ENCODE measurements at places on chromosomes 4 and X.

- no peak for DNase-seq
Measured at GRCh38 chrX:2967584-2967983, 38.4 kb upstream of the ARSD start.

GRCh38 chrX:3134316-3134945 is 93.2 kb downstream of the ARSF start:
- DNase-seq: no peak

DNA sequence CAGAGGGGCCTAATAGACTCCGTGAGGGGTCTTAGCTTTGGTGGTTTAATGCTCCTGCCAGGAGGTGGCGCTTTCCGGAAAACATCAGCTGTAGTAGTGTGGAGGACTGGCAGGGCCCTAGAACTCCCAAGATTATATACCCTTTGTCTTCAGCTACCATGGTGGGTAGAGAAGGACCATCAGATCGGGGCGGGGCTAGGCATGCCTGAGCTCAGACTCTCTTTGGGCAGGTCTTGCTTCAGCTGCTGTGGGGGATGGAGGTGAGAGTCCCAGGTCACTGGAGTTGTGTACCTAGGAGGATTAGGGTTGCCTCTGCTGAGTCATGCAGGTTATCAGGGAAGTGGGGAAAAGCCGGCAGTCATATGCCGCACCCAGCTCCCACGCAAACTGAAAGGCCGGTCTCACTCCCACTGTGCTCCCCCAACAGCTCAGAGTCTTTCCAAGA is 63.0 kb upstream of the AGA start:
- no peak for DNase-seq

- DNase-seq: no peak
Measured at GRCh38 chr4:44118971-44119680, 329.5 kb downstream of the KCTD8 start.

DNA sequence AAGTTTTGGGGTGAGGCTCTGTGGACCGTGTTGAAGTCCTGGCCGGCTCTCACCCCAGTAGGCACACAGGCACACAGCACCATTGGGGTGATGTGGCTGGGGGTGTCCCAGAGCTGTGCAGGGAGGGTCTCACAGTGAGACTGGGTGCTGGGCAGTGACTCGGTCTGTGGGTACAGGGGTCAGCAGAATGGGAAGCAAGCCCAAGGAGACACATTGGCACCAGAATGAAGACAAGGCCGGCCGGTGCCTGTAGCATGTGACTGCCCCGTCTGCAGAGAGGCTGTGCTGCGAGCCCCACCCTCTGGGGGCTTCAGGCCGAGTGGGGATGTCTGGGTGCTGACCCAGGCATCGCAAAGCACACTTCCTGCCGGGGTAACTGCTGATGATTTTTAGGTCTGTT is 5.2 kb downstream of the MAEA start:
- DNase-seq: no peak

DNA sequence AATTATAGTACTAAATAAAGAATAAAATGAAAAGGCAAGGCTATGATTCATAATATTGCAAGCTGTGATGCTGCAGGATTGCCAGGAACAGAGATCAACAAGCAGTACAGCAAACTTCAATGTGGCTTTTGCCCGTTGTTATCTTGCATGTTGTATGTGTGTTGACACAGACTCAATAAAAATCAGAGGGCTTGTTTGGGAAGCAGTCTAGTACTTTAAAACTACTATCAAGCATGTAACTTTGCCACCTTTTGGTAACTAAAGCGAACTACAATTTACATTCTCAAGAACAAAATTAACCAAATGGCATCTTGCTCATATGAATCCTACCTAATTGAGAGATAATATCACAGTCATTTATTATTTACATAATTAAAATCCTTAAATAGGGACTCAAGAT is 79.8 kb upstream of the GPM6A start:
- DNase-seq: no peak

- DNase-seq: no peak
Measured at GRCh38 chrX:119062750-119063374, 9.9 kb upstream of the CT47C1 start.

- no peak for DNase-seq
Measured at GRCh38 chr4:24853142-24853541, 57.8 kb downstream of the SOD3 start.

- DNase-seq: no peak
Measured at GRCh38 chr4:142405695-142406498, 440.2 kb downstream of the INPP4B start.

DNA sequence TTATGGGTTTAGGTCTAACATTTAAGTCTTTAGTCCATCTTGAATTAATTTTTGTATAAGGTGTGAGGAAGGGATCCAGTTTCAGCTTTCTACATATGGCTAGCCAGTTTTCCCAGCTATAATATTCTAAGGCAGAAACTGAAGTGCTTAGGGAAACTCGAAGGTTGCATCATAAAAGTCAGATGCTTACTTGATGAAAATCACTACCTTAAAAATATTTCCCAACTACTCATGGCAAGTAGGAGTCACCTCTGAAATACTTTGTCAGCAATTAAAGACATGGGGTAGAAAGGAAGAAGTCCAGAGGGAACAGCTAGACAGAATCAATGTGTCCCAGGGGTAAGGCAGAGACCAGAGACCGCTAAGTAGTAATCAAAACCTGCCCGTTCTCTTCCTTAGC is 6.3 kb upstream of the AP1S2 start:
- DNase-seq: no peak

- no peak for DNase-seq
Measured at GRCh38 chrX:47649271-47649670, 1.1 kb downstream of the ELK1 start.

GRCh38 chr4:115355329-115355728 is 241.9 kb upstream of the NDST4 start:
- no peak for DNase-seq

- DNase-seq: no peak
Measured at GRCh38 chr4:21184788-21185187, 484.5 kb downstream of the PACRGL start.

- no peak for DNase-seq
Measured at GRCh38 chr4:814312-814850, 11.5 kb downstream of the CPLX1 start.

DNA sequence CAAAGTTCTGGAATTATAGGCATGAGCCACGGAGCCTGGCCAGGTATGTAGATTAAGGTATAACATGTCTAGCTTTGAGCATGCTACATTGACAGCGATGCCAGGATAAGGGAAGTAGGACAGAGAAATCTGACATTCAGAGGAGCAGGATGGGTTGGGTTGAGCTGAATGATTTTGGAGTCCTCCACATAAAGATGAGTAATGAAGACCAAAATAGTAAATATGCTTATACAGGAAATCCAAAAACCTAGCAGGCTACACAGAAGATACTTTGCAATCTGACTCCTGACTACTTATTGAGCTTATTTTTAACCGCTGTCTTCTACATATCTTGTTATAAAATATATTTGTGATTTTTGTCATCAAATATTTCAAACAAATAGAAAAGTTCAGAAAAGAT is 69.7 kb downstream of the PDGFC start:
- DNase-seq: no peak

GRCh38 chr4:52554612-52555355 is 104.3 kb downstream of the USP46 start:
- no peak for DNase-seq

- DNase-seq: no peak
Measured at GRCh38 chrX:153725039-153725831, 579 bp downstream of the ABCD1 start.

DNA sequence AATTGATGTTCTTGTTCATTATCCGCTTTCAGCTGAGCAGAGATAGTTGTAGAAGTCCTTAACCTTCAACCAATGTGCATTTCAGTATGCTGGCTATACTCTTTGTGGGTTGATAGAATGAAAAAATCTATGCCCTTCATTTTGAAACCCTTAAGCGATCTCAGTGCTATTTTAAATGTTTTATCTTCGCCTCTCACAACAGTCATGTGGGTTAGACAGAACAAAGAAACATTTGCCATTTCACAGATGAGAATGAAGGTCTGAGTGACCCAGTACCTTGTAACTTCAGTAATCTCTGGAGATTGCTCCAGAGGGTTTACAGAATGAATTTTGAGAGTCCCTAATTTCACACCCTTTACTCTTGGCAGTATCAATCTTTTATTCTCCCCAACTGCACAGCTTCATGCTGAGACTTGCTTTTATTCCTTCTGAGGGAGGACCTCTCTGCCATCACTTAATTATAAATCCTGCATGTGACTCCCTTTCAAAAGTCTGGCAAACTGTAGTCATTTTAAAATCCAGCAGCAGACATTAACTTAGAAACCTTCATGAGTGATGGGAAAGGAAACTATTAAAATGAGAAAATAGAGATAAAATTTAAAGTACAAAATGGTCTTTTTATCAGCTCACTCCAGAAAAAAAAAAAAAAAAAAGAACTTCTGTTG is 921.5 kb downstream of the RAB28 start:
- DNase-seq: no peak

GRCh38 chr4:157664726-157665125 is 444.2 kb downstream of the GRIA2 start:
- DNase-seq: no peak

DNA sequence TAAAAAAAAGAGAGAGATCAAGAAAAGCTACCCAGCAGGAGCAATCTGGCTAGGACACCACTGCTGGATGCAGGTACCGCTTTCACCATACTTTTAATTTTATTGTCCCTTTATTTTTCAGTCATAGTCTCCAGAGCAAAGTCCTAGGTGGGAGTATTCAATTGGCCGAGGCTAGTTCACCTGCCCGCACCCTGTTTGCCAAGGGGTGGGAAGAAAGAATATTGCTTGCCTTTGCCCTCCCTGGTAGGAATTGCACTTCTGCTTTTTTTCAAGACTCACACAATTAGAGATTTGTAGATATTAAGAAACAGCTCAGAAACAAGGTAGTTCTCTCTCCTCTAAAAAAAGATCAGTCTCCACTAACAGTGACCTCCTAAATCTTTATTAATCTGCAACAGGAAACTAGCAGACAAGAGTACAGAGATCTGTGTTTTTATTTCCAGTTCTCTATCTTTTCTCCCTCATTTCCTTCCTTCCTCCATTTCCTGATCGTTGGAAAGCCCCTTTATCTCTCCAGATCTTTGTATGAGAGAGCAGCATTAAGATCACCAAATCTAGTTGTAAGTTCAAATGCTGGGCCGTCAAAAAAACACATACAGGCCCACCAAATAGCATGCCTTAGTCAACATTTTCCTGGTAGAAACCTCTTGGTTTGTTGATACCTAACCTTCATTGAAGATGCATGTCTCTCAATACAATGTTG is 9.4 kb upstream of the RPGR start:
- no peak for DNase-seq

DNA sequence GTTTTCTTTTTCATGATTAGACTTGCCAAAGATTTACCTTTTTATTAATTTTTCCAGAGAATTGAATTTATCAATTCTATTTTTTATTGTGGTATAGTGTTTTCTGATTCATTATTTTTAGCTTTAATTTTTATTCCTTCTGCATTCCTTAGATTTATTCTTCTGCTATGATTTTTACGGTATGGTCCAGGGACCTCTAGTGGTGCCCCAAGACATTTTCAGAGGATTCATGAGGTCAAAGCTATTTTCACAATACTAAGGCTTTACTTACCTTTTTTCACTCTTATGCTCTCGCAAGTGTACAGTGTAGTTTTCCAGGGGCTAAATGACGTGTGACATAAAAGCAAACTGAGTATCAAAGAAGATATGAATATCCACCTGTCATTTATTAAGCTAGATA is 8.0 kb downstream of the RADX start:
- no peak for DNase-seq

GRCh38 chrX:111199505-111199904 is 70.8 kb downstream of the CAPN6 start:
- DNase-seq: no peak

- DNase-seq: no peak
Measured at GRCh38 chr4:165635951-165636350, 237.1 kb upstream of the TLL1 start.

DNA sequence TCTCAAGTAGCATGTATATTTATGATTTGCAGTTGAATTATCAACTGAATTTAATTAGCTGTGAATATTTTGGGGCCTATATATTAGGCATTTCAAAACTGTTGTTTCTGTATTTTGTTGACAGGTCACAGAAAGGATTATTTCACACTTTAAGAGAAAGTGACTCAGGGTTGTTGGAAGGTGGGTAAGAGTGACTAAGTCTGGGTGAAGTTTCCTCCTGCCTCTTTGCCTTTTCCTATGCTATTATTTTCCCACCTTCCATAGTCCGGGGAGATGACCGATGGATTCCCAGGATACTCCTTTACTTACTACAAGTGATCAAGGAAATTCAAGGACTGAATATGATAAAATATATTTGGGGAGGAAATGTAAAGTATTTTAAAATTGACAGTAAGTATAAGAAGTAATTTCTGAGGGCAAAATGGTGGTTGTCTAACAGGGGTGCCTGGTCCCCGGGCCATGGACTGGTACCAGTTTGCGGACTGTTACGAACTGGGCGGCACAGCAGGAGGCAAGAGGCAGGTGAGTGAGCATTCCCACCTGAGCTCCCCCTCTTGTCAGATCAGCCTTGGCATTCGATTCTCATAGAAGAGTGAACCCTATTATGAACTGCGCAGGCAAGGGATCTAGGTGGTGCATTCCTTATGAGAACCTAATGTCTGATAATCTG is 175.5 kb upstream of the GPRIN3 start:
- no peak for DNase-seq

DNA sequence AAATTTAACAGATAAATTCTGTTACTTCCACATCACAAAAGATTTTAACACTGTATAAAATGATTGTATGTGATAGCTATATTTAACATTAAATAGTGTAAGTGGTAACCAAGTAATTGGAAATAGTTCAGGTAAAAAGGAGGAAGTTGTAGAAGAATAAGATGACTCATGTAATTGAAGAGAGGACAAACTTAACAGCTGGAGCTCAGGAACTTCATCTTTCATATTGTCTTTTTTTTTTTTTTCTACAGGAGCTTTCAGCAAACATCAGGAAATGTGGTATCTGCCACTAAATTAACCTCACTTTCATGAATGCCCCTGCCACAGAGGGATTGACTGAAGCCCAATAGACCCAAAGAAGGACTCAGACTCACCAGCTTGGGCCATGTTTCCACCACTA is 188.4 kb upstream of the VEGFC start:
- no peak for DNase-seq

GRCh38 chr4:39998659-39999345 is 21.1 kb upstream of the PDS5A start:
- no peak for DNase-seq

GRCh38 chr4:16864199-16864598 is 34.2 kb downstream of the LDB2 start:
- no peak for DNase-seq

GRCh38 chrX:78384486-78384885 is 57.1 kb upstream of the CYSLTR1 start:
- no peak for DNase-seq

DNA sequence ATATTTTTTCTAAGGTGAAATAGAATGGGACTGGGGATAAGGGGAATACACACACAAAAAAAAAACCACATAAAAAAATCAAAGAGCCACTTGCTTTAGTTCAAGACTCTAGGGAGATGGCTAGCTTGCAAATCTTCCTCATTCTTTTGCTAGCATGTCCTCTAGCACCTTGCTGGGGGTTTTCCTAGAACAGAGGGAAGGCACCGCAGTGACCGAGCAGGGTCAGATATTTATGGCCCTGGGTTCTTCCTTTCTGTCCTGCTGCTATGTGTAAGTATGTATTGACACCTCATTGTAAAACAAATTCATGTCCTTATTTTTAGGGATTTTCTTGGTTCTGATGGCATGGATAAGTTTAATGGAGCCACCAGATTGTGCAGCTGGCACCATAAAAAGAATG is 81.2 kb downstream of the SHISA3 start:
- no peak for DNase-seq

- no peak for DNase-seq
Measured at GRCh38 chrX:16946971-16947562, 609 bp downstream of the REPS2 start.
